ENCODE measurements at places on chromosomes 7 and 10. TPM values are rescaled to one million over a fixed set of nuclear protein-coding genes. Genes with fewer than 3 reads are reported as not detected.

PIK3CG gene
- 14.4 TPM for total RNA-seq

DRGX gene
- total RNA-seq = not detected

KCP gene
- 2.1 TPM for total RNA-seq

ZNF727 gene
- 7.3 TPM for total RNA-seq

DNA sequence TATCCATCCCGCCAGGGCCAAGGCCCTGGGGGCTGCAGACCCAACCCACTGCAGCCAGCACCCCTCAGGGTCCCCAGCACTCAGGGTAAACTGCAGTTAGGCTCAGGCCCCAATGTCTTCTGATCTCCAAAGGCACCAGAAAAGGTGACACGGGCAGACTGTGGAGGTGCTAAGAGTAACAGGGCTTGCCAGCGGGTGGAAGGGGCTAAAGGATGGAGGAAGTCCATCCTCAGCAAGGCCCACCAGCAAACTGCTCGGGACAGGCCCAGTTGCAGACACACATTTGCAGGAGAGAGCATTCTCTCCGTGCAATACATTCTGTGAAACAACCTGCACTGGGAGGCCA, 95.6 kb upstream of the DDC start:
- no peak for DNase-seq
- H3K4me3 ChIP-seq = no peak overlapping the region

DNA sequence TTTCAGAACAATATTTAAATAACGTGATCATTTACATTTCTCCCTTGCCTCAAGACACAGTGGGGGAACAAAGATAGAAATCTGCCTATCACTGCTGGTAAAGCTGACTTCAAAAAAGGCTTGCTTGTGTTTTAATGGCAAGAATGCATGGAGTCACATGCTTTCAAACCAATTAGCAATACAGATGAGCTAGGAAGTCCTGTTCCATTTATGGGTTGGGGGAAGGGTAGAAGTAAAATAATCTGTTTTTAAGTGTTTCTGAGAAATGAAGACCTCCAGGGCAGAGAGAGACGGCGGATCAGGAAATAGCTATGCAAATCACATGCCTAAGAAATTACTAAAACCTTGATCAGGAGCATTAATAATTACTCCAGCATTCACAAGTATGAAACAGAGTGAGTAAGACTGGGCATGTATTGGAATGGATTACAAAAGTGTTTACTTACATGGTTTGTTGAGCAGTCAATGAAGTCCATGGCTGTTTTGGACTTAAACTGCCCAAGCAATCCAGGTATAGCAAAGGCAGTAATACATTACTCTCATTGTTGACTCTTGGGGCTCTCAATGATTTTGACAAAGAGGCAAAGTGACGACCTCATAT, 142.0 kb downstream of the ARID5B start:
- no peaks in the 10 kb centered on the region for H3K27me3 ChIP-seq
- peak overlapping the region; percentile 18 for H3K27ac ChIP-seq
- no peak overlapping the region for H3K4me3 ChIP-seq
- no peak for DNase-seq

GRCh38 chr7:47066976-47067614, 514.8 kb downstream of the TNS3 start:
- H3K27ac ChIP-seq = no peak overlapping the region
- no peak overlapping the region for H3K4me3 ChIP-seq
- H3K36me3 ChIP-seq = no peaks in the 10 kb centered on the region
- no peaks in the 10 kb centered on the region for H3K4me1 ChIP-seq

DNA sequence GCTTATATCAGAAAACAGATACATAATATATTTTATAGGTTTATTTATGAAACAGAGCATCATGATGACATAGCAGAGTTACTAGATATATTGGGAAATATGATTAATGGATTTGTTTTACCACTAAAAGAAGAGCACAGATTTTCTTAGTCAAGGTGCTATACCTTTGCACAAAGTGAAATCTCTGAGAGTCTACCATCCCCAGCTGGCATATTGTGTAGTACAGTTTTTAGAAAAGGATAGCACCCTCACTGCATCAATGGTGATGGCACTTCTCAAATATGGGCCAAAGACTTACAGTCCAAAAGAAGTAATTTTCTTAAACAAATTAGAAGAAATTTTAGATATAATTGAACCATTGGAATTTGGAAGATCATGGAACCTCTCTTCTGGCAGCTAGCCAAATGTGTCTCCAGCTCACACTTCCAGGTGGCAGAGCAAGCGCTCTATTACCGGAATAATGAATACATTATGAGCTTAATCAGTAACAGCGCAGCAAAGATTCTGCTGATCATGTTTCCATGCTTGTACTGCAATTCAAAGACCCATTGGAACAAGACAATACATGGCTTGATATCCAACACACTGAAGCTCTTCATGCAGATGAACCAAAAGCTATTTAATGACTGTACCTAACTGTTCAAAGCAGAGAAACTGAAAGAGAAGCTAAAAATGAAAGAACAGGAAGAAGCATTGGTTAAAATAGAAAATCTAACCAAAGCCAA, 21.9 kb upstream of the CREB3L2 start:
- no peak for DNase-seq
- no peaks in the 10 kb centered on the region for H3K4me1 ChIP-seq
- no peak overlapping the region for H3K4me3 ChIP-seq

DNA sequence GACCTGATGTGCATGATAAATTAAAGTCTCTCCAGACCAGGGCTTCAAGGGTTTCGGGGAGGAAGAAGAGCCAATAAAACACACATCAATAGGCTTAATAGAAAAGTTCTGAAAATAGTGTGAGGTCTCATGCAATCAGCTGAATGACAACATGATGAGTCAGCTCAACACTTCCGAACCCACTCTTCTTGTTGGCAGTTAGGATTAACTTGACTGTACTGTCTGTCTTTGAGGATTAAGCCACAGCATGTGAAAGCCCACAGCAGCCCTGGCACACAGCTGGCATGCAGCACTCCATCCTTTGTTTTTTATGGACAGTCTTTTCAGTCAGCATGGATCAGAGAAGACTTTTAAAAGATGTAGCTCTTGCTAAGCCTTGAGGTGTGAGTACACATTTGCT, 526.9 kb upstream of the VSTM2A start:
- DNase-seq = no peak
- H3K4me1 ChIP-seq = no peaks in the 10 kb centered on the region
- H3K27me3 ChIP-seq = no peaks in the 10 kb centered on the region

- no peaks in the 10 kb centered on the region for H3K27me3 ChIP-seq
- no peak for DNase-seq
- no peaks in the 10 kb centered on the region for H3K36me3 ChIP-seq
- H3K4me1 ChIP-seq = peaks cover 20% of the 10 kb centered on the region
Measured at GRCh38 chr7:42573881-42574672, 337.1 kb upstream of the GLI3 start.

DNA sequence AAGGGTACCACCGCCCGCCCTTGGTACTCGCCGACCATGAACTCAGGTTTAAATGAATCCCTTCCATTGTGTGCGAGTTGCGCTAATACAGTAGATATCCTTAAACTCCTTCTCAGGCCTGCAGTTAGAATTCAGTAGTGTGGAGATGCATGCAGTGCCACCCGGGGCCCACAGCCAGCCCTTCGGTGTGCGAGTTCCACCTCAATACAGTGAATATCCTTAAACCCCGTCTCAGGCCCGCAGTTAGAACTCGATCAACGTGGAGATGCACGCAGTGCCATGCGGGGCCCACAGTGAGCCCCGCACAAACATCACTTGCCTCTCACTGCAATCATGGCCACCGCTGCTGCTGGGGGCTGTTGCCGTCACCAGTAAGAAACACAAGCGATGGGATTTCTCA, 261.9 kb downstream of the MAD1L1 start:
- peaks cover 2% of the 10 kb centered on the region for H3K36me3 ChIP-seq
- no peaks in the 10 kb centered on the region for H3K4me1 ChIP-seq
- no peaks in the 10 kb centered on the region for H3K27me3 ChIP-seq
- no peak overlapping the region for H3K27ac ChIP-seq
- no peak overlapping the region for H3K4me3 ChIP-seq

DNA sequence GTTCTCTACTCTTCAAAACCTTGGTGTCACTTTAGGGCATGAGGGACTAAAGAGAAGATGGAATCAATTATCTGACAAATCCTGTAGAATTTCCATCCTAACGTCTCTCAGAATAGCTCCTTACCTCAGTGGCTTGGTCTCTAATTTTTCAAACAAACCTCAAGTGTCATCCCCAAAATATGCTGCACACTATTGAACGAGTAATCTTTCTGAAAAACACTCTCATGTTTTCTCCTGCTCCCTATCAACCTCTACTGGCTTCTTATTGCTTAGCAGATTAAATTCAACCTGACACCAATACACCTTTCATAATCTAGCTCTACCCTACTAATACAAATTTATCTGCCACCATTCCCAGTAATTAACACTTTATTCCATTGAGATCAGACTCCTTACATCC, 8.5 kb downstream of the CNOT4 start:
- no peaks in the 10 kb centered on the region for H3K36me3 ChIP-seq
- H3K4me3 ChIP-seq = no peak overlapping the region
- H3K27ac ChIP-seq = no peak overlapping the region
- H3K4me1 ChIP-seq = peaks cover 27% of the 10 kb centered on the region

DNA sequence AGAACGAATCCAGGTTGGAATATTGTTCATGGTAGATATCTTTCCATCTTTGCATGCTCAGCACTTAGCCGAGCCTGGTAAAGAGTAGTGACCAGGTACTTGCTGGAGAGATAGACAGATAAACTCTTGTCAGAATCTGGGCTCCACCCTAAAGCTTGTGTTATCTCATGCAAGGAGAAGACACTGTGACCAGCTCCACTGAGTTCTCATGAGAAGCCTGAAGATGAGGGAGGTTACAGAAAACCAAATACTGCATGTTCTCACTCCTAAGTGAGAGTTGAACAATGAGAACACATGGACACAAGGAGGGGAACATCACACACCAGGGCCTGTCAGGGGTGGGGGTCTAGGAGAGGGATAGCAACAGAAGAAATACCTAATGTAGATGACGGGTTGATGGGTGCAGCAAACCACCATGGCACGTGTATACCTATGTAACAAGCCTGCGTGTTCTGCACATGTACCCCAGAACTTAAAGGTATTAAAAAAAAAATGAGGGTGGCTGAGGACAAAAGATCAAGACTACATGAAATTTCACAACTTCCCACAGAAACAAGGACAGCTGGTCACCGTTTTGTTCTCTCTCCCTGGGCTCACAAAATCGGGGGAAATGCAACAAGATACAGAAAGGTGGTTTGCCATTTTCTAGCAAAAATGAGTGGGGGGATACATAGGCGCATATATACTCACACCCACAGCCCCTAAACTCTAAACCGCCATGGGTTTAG, 17.4 kb downstream of the DLG5 start:
- H3K36me3 ChIP-seq = no peaks in the 10 kb centered on the region
- H3K4me3 ChIP-seq = no peak overlapping the region
- H3K4me1 ChIP-seq = no peaks in the 10 kb centered on the region
- no peak overlapping the region for H3K27ac ChIP-seq
- DNase-seq = no peak

GRCh38 chr10:112593023-112593422, 146.0 kb downstream of the VTI1A start:
- no peaks in the 10 kb centered on the region for H3K4me1 ChIP-seq
- H3K27ac ChIP-seq = no peak overlapping the region
- H3K27me3 ChIP-seq = no peaks in the 10 kb centered on the region
- no peaks in the 10 kb centered on the region for H3K36me3 ChIP-seq

- no peak for DNase-seq
- H3K27ac ChIP-seq = no peak overlapping the region
- no peaks in the 10 kb centered on the region for H3K36me3 ChIP-seq
- H3K27me3 ChIP-seq = no peaks in the 10 kb centered on the region
Measured at GRCh38 chr7:15554081-15554480, 7.7 kb downstream of the AGMO start.

DNA sequence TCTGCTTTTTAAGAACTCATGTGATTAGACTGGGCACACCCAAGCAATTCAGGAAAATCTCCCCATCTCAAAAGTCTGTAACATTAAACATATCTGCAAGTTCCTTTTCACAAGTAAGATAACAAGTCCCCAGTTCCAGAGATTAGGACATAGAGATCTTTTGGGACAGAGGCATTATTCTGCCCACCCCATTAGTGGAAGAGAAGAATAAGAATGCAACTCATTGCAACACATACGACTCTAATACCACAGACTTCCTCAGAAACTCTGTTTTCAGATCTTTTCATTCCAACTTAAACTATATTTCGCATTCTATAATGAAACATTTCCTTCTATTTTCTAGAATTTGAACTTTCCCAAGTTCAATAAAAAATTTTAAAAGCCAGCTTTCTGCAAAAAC, 137.7 kb downstream of the SEMA3C start:
- H3K4me3 ChIP-seq = no peak overlapping the region
- H3K27ac ChIP-seq = peak overlapping the region; percentile 1
- H3K27me3 ChIP-seq = no peaks in the 10 kb centered on the region
- no peaks in the 10 kb centered on the region for H3K36me3 ChIP-seq

Data from upper lobe of left lung (tissue), 6 donors.